Colonic mucosa (tissue), 4 donors: ENCODE measurements at places on chromosomes 5 and 9.
A peak's percentile ranks its signal among the peaks of the same experiment; 100 is the strongest.

- H3K36me3 ChIP-seq: no peaks in the 10 kb centered on the region
- no peak overlapping the region for H3K4me3 ChIP-seq
Measured at GRCh38 chr9:129906298-129906697, 71.0 kb downstream of the USP20 start.

- no peaks in the 10 kb centered on the region for H3K4me1 ChIP-seq
- no peak for DNase-seq
- no peaks in the 10 kb centered on the region for H3K27me3 ChIP-seq
- no peak overlapping the region for H3K27ac ChIP-seq
Measured at GRCh38 chr5:72470826-72471225, 36.4 kb downstream of the ZNF366 start.

DNA sequence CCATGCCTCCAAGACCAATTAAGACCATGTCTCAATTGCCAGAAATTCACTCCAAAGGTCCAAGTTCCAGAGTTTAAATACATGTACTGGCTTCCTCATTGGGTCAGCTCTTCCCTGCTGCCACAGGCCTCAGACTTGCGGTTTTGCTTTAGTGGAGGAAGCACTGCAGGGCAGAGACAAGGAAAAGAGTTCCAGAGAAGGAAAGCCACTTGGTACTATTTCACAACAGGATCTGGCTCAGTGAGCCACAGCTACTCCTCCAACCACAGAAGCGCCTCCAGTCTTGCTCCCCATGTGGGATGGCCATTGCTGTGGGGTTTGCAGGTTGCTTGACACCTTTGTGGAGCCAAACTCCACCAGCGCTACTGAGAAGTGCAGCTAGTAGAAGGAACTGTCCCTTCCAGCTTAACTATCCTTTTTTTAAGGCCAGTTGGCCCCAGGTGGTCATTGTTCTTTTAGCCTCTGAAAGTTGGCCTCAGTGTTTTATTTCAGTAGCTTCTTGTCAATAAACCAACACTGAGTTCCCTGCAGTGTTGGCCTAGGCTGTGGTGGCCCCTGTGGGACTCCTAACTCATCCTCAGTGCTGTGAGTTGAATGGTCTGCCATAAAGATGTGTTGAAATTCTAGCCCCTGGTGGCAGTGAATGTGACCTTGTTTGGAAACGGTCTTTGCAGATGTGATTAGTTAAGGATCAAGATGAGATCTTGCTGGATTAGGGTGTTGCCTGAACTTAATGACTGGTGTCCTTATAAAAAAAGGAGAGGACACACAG, 93.7 kb upstream of the DAP start:
- no peaks in the 10 kb centered on the region for H3K4me1 ChIP-seq
- no peaks in the 10 kb centered on the region for H3K27me3 ChIP-seq
- no peak overlapping the region for H3K4me3 ChIP-seq
- no peak for DNase-seq
- H3K36me3 ChIP-seq: no peaks in the 10 kb centered on the region

DNA sequence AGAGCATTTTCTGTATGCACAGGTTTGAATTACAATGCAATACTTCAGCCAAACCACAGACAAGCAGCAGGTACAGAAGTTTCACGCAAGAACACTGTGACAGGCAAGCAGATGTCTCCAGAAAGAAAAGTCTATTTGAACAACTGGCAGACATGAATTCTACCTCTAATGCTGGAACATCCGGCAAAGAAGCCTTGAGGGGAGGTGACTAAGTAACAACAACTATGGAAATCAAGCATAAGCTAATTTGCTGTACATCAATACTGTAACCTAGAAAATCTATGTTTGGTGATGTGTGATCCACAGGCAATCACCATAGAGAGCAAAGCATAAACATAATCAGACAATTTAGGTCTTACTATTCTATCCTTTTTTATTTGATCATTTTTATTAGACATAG, 65.5 kb downstream of the PLK2 start:
- H3K4me3 ChIP-seq: no peak overlapping the region
- H3K4me1 ChIP-seq: no peaks in the 10 kb centered on the region
- no peak overlapping the region for H3K27ac ChIP-seq
- DNase-seq: no peak

DNA sequence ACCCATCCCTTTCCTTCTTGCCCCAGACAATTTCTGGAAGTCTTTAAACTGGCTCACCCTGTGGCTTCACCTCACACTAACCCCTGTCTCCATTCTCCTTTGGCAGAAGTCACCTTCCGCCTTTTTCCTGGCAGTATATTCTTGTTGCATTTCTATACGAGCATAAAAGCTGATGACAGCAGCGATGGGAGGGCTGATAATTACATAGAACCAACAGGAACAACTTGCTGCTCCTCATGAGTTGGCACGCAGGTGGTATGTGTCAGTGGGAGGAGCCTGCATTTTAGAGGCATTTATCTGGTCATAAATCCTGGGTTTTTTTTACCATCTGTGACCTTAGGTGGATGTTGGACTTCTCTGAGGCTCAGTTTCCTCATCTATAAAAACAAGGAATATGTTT, 61.4 kb upstream of the CKMT2 start:
- DNase-seq: peak; percentile 48
- H3K27me3 ChIP-seq: no peaks in the 10 kb centered on the region

DNA sequence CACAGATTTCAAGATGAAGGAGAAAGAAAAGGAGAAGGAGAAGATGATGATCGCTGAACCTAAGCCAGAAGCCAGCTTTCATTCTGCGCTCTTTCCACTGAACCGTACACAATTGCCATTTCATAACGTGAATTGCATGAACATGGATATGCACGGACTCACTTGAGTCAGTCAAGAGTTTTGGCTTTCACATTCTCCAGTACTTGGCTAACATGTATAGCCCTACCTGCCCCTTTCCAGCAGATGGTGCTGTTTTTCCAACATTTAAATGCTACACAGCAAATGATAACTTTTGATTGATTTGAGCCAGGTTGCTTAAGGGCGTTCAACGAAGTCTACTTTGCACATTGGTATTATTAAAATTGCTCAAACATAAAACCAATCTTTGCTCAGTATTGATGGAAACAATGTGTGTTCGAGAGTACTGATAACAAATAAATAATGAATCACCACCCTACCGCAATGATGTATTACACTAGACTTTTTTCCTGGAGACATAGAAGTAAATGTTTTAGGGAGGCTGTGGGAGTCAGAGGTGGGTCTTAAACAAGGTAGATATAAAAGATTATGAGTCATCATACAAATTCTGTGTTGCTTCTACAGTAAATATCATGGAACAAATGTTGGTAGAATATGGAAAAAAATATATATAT, 196.4 kb downstream of the TRPM3 start:
- no peak overlapping the region for H3K27ac ChIP-seq
- peak; percentile 27 for DNase-seq
- H3K36me3 ChIP-seq: no peaks in the 10 kb centered on the region
- H3K4me1 ChIP-seq: no peaks in the 10 kb centered on the region
- no peak overlapping the region for H3K4me3 ChIP-seq
- H3K27me3 ChIP-seq: no peaks in the 10 kb centered on the region

DNA sequence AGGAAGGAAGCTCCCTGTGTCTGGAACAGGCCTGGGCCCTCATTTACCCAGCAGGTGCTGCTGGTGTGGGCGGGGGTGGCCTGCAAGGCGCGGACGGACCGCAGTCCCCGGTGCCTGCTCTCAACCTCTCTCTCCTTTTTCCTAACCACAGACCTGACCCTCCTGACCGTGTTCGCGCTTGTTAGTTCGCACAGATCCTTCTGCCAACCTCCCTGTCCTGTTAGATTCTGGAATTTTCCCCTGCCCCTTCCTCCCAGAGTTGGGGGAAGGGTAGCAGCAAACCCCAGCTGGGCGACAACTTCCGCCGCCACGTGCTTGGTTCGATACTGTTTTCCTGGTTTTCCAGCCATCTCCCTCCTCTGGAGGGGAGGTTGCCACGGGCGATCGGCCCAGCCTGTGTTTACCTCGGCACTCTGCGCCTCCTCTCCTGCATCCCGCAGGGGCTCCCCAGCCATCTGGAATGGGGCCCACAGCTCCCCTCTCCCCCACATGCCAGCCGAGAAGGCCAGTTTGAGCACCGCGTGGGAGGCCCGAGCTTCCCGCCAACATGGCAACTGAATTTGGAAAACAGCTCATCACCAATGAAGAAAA, 70.8 kb upstream of the UNC5A start:
- no peak overlapping the region for H3K4me3 ChIP-seq
- H3K4me1 ChIP-seq: no peaks in the 10 kb centered on the region
- no peak overlapping the region for H3K27ac ChIP-seq
- peak; percentile 7 for DNase-seq
- no peaks in the 10 kb centered on the region for H3K36me3 ChIP-seq
- H3K27me3 ChIP-seq: peaks cover 28% of the 10 kb centered on the region

- H3K4me1 ChIP-seq: no peaks in the 10 kb centered on the region
- H3K4me3 ChIP-seq: no peak overlapping the region
- H3K36me3 ChIP-seq: no peaks in the 10 kb centered on the region
- no peak overlapping the region for H3K27ac ChIP-seq
- DNase-seq: no peak
Measured at GRCh38 chr5:147805030-147805454, 22.5 kb upstream of the JAKMIP2 start.

GRCh38 chr9:115006660-115007059, 76.3 kb upstream of the TNFSF8 start:
- no peak overlapping the region for H3K4me3 ChIP-seq
- DNase-seq: no peak
- H3K27ac ChIP-seq: no peak overlapping the region
- no peaks in the 10 kb centered on the region for H3K4me1 ChIP-seq

DNA sequence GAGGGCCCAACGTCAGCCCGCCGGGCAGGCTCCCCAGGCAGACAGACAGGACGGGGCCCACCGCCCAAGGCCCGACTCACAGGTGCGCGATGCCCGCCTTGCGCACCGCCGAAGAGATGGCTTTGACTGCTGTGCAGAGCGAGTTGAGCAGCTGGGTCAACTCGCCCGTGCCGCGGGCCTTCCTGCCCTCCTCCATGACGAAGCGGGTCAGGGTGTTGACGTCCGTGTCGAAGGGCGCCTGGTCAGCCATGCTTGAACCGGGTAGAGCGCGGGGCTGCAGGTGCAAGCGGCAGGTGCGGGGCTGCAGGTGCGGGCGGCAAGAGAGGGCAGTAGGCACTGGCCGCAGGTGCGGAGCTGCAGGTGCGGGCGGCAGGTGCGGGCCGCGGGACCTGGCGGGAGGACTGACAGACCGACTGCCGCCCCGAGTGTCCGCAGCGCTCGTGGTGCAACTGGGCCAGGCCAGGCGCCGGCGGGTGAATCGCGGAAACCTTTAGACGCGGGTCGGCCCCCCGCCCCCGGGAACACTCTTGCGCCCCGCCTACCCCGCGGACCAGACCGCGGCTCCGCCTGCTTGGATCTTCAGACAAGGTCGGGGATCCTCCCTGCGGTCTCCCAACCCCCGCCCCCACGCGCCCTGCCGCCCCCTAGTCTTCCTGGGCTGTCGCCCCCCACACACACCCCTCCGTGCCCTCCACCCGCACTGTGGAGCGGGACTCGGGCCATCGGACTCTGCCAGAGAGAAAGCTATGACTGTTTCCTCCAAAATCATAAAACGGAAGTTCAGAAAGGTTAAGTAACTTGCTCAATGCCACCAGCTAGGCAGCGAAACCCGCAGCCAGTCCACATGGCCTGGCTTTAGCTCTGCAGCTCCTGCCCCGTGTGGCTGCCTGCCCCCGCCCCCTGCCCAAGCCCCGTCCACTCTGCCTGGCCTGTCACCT, at the start of gene FBP1:
Gene FBP1 (minus strand): TSS at position 458 of the 938 bp plus-strand sequence. CDS start 208 bp downstream, at position 250.
- peak; percentile 83 for DNase-seq
- H3K27me3 ChIP-seq: no peaks in the 10 kb centered on the region
- H3K36me3 ChIP-seq: no peaks in the 10 kb centered on the region
- H3K4me1 ChIP-seq: no peaks in the 10 kb centered on the region
- H3K4me3 ChIP-seq: peak within 1 kb of the TSS; percentile 77

GRCh38 chr5:64050296-64050695, 88.1 kb upstream of the HTR1A start:
- no peak for DNase-seq
- H3K4me1 ChIP-seq: no peaks in the 10 kb centered on the region

- H3K36me3 ChIP-seq: no peaks in the 10 kb centered on the region
- H3K4me1 ChIP-seq: no peaks in the 10 kb centered on the region
- no peaks in the 10 kb centered on the region for H3K27me3 ChIP-seq
- DNase-seq: no peak
- no peak overlapping the region for H3K4me3 ChIP-seq
Measured at GRCh38 chr9:117334101-117334500, 80.8 kb downstream of the ASTN2 start.

DNA sequence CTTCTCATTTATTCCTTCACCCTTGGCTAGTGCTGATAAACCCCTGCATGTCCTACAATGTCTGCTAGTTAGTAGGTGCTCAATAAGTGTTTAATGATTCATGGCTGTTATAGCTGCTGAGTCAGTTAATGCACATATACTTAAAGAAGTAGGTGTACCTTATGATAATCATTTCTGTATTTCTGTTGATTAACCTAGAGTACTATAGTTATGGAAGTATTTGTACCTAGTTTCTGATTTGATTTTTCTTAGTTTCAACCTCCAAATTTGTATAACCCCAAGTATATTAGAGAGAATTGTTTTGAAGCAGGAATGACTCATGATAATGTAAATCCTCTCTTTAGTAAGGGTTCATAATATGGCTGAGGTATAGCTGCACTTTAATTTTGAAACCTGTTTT, 8.9 kb downstream of the SMAD5 start:
- H3K27me3 ChIP-seq: no peaks in the 10 kb centered on the region
- peaks cover 5% of the 10 kb centered on the region for H3K4me1 ChIP-seq
- H3K4me3 ChIP-seq: no peak overlapping the region
- DNase-seq: no peak
- no peaks in the 10 kb centered on the region for H3K36me3 ChIP-seq

DNA sequence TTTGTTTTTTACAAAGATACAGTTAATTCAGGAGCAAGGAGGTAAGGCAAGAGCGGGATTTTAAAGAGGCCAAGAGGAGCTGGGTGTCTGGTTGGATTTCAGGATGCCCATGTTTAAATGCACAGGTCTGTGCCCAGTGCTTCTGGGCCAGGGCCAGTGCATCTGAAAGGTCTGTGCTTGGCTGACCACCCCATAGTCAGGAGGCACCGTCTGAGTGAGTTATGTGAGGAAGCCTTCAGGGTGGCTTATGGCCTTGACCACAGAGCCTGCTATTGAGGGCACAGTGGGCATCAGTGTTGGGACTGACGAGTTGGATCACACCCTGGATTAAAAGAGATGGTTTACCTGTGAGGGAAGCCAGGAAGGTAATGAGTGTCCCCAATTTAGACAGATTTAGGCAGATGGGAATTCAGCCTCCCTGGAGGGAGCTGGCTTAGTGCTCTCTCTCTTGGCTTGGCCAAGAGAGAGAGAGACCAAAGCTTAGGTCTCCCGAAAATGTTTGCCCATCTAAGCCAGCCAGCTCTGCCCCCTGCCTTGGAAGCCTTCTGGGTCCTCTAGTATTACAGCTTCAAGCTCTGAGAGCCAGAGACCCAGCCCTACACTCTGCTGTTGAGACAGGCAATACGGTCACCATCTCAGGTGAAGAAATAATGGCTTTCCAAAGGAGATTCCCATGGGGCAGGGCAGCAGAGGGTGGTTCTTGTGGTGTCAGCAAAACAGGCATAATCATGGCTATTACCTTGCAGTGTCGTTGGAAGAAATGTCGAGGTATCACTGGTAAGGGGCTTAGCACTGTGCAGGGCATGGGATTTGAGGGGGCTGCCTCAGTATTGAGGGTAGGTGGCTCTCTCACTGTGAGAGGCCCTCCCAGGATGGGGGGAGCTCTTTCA, 68.6 kb downstream of the RGS3 start:
- no peak overlapping the region for H3K27ac ChIP-seq
- H3K4me3 ChIP-seq: no peak overlapping the region
- no peak for DNase-seq
- peaks cover 4% of the 10 kb centered on the region for H3K36me3 ChIP-seq

- H3K27me3 ChIP-seq: no peaks in the 10 kb centered on the region
- H3K36me3 ChIP-seq: no peaks in the 10 kb centered on the region
- H3K27ac ChIP-seq: no peak overlapping the region
Measured at GRCh38 chr5:95619514-95620029, 315 bp upstream of the GPR150 start.
